ENCODE measurements at places on chromosomes 12 and 14. TPM values are rescaled to one million over a fixed set of nuclear protein-coding genes. Genes with fewer than 3 reads are reported as not detected.

DNA sequence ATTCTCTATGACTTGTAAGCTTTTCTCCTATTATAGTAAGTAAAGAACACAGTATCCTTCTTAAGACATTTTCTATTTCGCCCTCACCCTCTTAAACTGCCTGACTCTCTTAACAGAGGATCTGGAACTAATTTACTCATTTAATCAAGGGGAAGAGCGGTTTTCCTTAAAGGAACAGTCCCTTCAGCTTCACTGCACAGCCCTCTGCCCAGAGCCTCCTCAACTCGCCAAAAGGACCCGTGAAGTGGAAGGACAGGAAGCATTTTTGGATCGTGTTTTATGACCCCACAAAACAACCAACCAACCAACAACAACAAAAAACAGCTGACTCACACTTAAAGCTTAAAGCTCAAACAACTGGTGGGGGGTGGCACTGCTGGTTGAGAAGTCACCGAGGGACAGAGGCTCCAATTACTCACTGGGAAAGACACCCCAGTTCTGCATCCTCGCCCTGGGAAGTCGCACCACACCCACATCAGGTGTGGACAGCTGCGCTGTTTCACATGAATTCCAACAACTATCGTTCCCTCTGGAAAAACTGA lies 35.7 kb downstream of the NID2 start:
- DNase-seq = no peak

- no peak for DNase-seq
These were observed 371.7 kb downstream of the RGS6 start for GRCh38 chr14:72303930-72304329.

The CLEC2D gene
- 2.3 TPM for total RNA-seq

The NDUFA12 gene
- total RNA-seq = 108 TPM

- no peak for DNase-seq
These were observed 1814.2 kb upstream of the SEL1L start for GRCh38 chr14:83347874-83348273.

The CLEC4D gene
- not detected for total RNA-seq

DNA sequence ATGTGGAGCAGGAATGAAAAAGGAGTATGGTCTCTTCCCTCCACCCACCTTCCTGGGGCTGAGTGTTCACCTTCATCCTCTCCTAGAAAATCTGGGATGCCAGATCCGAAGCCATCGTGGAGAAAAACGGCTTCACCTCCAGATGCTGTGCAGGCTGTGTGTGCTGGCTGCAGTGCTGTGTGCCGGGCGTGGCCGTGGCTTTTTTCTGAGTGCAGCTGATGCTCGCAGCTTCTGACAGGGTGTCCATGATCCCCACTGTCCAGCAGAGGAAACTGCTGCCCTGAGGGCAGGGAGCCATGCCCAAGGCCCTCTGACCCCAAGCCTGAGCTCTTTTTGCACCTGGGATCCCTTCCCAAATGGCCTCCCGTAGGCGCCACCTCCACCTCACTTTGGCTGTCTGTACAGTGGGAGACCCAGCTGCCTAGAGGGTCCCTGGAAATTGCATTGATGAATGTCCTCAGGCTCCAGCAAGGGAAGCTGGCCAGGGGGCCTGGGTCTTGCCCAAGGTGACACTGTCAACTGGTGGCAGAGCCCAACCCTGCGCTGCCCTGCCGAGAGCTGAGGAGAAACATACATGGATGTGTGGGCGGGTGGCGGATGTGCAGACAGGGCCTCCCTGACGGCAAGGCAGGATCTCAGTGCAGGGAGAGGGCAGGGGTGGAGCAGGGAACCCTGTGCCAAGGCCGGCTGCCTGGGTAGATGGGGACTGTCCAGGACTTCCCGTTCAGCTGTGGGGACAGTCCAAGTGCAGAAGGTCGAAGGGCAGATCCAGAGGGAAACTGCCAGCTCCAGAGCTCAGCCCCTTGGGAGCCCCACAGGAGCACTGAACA lies 53.3 kb downstream of the BEGAIN start:
- no peak for DNase-seq

DNA sequence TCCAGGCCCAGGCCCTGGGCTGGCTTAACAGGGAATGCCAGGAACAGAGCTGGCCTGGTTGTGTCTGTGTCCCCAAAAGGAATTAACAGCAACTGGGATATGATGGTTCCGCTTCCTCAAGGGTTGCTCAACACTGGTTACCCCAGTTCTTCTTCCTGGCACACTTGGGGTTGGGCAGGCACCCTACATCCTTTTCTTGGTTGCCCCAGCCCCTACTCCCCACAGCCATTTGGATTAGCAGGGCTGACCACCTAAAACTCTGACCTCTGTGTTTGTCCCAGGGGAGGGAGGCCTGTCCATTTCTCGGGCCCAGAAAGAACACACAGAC lies 30.8 kb downstream of the NCKAP5L start:
- DNase-seq = no peak

DNA sequence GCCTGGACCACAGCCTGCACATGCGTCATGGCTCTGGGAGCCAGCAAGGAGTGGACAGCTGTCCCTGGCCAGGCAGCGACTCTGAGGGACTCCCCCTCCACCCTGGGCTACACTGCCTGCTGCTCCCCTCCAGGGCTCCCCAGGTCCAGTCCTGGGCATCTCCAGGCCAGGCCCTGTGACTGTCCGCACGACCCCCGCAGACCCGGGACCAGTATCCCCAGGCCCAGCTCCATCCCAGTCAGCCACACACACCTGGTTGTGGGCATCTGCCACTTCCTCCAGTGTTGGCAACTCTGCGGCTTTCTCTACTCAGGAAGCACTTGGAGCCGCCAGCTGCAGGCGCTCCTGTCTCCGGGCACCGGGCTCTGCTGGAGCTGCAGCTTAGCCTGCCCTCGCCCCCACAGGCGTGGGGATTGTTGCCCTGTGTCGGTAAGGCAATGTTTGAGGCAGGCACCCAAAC lies 2.4 kb downstream of the ULK1 start:
- no peak for DNase-seq

GRCh38 chr14:73717711-73718417 lies 3.7 kb upstream of the PNMA1 start:
- no peak for DNase-seq

The SIX6 gene
- not detected for total RNA-seq

DNA sequence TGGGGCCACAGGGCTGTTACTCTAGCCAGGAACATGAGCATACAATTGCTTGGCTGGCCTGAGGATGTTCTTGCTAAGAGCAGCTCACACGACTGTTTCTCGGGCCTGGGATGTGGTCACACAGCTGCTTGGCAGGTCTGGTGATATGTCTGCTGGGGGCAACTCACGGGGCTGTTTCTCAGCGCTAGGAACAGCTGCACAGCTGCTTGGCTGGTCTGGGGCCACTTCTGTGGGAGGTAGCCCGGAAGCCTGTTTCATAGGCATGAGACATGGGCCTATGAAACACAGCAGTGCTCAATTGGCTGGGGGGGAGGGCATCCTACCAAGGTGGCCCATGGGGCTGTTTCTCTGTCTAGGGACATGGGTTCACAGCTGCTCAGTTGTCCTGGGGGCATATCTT lies 73.4 kb upstream of the DDHD1 start:
- DNase-seq = no peak

GRCh38 chr14:94623422-94623809 lies 11.2 kb downstream of the SERPINA3 start:
- DNase-seq = no peak

The TCL1B gene
- total RNA-seq = not detected

GRCh38 chr12:116577154-116577561 lies 18.0 kb downstream of the MAP1LC3B2 start:
- no peak for DNase-seq

GRCh38 chr14:100022772-100023451 lies 42.3 kb upstream of the EVL start:
- DNase-seq = no peak

The RHEBL1 gene
- 4.7 TPM for total RNA-seq

GRCh38 chr14:68714991-68715924 lies 77.6 kb downstream of the ZFP36L1 start:
- no peak for DNase-seq

DNA sequence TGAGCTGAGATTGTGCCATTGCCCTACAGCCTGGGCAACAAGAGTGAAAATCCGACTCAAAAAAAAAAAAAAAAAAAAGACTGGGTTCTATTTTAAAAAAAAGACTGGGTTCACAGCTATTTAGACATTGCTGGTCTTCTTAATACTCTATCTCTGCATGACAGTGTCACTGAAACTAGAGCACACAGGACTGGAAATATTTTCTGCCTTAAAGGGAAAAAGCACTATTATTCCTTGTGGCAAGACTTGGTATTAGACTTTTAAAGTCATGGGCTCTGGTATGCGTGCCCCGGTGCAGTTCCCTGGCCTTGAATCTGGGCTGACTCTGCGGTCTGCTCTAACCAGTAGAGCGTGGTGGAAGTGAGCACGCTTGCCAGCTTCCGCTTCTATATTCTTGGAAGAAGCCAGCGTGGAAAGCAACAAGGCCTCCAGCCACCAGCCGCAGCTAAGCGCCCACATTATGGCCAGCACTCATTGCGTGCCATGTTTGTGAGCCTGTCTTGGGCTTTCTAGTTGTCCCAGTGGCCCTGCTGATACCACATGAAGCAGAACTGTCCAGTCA lies 31.3 kb downstream of the PRKAB1 start:
- DNase-seq = no peak

GRCh38 chr12:50825372-50825838 lies 17.3 kb upstream of the TMPRSS12 start:
- peak; percentile 41 for DNase-seq

The IRF9 gene
- 24.5 TPM for total RNA-seq

DNA sequence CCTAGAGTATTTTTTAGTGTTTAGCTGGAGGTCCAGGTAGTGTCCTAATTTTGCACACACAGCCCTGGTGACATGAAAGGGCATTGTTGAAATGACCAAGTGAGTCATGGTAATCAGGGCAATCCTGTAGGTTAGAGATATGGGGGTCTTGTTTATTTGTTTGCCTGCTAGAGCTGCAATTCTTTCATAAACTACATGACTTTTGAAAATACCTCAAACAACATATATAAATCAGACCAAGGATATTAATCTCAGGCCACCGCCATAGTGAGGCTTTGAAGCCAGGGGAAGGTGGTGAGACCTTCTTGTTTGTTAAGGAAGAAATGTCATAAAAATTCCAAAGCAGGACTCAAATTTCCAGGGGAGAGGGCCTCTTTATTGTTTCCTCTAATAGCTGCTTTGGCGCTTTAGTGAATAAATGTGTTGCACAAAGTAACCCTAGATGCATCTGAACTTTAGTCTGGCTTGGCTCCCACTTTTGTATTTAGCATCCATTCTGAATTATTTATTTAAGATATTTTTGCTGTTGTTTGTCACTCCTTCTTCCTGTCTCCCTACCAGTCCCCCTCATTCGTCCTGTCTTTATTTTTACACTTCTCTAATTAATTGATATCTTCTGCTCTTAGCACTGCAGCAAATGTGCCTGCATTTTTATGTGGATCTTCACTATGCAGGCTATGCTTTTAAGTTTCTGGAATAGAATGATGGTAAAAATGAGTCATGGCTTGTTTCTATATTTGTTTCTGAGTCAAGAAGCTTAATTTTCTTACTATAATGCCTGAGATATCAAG lies 430.3 kb downstream of the RAD51B start:
- DNase-seq = no peak

The RASSF8 gene
- total RNA-seq = 103 TPM

The LALBA gene
- not detected for total RNA-seq

DNA sequence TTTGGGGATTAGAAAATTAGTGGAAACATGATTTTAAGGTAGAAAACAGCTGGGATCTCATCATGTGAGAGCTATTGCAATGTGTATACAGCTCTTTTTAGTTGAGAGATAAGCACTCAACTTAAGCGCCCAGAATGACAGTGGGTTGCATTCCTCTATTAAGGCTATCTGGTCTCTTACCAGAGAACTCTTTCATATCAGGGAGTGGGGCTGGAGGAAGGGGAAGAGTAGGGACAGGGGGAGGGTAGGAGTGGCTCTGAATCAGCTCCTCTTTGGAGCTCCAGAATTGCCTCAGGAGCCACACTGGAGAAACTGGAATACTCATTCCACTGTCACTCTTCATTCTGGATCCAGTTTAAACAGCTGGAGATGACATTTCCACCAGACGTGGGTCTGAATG lies 9.2 kb upstream of the PLEKHG3 start:
- DNase-seq = no peak

The SLC39A5 gene
- total RNA-seq = 0.23 TPM

DNA sequence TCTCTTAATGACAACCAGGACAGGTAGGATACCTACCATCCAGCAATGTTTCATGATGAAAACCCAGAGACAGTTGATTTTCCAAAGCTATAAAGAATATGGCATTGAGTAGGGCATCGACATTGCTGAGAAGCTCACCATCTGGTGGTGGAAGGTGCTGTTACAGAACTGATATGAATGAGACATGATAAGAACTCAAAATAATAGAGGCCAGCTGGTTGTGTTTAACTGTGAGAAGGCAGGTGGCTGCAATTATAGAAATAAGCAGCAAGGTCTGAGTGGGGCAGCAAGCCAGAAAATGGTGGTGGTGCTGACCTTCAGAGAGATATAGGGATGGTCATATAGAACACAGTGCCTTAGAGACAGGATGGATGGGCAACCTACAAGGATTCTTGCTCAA lies 449.7 kb downstream of the BTG1 start:
- DNase-seq = no peak

DNA sequence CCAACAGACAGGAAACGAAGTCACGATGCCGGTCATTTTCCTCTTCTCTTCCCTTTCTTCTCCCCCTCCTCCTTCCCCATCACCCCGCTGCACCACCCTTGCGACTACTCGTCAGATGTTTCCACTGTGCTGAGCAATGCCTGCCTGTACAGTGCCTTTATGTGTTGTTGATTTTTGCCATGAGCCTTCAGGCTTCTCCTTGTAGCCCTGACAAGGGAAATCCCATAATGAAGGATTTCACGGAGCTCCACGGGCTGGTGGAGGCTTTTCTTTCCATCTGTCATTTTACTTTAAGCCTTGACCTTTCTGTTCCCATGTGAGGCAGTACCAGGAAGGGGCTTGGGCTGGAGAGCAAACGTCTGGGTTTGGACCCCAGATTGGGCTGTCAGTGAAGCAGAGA lies 28.7 kb upstream of the CCND2 start:
- DNase-seq = no peak

DNA sequence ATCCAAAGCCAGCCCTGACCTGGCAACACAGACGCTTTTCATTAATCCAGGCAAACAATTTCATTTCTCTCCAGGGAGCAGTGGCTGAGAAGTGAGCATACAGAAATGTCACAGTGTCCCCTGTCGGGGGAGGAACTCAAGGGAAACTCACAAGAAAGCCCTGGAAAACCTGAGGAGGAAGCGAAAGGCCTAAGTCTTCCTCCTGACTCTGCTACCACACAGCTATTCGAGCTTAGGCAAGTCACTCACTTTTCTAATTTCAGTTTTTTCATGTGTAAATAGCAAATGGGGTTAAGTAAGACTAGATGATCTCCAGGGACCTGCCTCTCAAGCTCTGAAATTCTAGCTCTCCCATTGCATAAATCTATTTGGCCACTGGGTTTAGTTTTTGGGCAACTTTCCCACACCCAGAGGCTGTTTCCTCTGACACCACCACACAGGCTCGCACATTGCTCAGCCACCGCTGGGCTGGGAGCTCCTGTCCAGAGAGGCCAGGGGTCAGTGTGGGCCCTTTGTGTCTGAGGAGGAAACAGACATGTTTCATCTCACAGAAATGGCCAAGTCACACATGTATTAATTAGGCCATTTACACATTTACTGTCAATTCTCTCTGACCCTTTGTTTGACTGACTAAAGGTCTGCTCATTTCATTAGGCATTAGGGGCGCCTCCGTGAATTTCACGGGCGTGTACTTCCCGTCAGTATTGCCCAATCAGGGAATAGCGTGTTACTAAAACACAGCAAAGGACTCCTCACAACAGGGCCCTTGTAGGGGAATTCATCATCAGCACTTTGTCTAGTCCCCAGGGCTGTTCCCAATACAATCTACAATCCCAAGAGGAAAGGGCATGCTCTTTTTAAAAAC lies 9.8 kb upstream of the PNMA1 start:
- DNase-seq = no peak

The COX8C gene
- not detected for total RNA-seq

Data from Panc1 (cell line).